ENCODE measurements at places on chromosomes 11 and 22.

- DNase-seq = peak; percentile 39
Measured at GRCh38 chr11:16155448-16155847, 200.9 kb downstream of the SOX6 start.

DNA sequence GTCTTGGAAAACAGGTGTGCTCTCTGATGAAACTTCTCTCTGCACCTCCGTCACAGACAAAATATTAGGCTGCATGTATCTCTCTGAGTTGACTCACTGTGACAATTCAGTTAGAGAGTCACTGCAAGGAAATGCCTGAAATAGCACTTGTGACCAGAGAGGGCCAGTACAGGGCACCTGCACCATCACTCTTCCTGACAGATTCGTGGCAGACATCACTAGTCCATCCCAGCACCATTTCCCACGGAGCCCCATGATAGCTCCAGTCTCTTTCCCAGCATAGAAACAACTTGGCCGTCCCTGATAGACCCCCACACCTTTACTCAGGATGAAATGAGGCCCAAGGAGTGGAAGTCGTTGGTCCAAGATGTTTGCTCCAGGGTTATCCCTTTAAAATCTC is 73.3 kb upstream of the ISX start:
- DNase-seq = no peak

DNA sequence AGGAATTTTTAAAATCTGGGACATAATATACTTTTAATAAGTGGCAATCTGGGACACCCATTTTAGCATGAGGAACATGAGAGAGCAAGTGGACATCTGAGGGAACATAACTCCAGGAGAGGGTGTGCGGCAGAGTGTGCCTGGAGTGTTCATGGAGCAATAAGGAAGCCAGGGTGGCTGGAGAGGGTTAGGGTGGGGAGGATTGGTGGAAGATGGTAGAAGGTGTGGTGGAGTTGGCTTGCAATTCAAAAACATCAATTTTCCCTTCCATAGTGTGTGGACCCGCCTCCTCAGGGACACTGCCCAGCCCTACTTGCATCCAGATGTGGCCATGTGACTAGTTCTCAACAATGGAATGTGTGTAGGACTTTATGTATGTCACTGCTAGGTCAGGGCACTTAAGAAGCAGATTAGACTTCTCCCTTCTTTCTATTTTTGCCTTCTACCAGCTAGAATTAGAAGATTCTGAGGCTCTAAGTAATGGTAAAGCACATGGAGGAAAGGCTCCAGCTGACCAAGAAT is 4.4 kb upstream of the DENND5A start:
- DNase-seq = no peak

GRCh38 chr22:24061124-24061684 is 50.1 kb downstream of the CABIN1 start:
- no peak for DNase-seq

DNA sequence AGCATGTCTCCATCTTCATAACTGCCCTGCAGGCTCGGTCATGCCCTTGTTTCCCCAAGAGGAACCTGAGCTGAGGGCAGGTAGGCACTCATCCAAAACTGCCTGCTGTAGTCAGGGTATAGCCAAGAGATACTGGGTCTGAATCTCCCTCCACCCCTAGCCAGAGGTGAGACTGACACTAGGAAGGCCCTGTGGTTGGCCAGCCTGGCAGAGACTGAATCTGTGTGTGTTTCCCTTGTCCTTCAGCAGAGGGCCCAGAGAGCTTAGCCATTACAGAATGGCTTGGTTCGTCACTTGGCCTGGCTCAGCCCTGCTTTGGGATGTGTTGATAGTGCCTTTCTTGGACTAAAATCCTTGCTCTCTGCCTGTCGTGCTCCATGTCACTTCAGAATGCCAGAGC is 79.3 kb upstream of the SUSD2 start:
- DNase-seq = no peak

DNA sequence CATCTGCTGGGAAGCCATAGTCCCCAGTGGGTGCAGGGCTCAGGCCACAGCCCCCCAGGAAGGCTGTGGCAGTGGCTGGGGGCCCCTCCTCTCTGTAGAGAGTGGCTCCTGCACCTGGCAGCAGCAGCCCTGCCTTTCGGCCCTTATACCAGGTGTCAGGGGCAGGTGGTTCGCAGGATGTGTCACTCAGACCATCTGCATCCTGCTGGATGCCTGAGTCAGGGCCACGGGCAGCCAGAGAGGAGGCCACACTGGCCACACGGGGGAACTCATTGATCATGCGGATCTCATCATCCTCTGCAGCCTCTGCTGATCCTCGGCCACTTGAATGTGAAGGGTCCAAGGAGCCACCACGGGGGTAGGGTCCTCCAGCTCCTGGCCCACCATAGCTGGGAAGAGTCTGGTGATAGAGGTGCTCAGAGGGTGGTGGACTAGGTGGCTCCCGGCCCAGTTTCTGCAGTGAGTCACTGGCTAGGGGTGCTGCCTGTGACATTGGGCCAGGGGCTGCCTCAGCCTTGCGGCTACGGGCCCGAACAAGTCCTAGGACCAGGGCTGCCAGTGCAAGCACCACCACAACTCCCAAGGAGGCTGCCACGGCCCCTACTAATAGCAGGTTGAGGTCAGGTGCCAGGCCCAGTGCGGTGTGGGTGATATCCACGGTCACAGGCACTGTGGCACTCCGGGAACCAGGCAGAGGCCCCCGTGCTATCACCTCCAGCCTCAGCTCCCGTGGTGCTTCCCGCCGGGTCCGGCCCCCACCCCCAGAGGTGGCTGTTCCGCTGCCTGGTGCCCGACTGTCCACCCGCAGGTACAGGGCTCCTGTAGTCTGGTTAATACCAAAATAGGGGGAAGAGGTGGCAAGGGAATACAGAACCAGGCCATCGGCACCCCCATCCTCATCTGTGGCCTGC is 3.3 kb upstream of the TPP1 start:
- DNase-seq = no peak

GRCh38 chr11:38315151-38315550 is 1717.1 kb upstream of the RAG2 start:
- no peak for DNase-seq

DNA sequence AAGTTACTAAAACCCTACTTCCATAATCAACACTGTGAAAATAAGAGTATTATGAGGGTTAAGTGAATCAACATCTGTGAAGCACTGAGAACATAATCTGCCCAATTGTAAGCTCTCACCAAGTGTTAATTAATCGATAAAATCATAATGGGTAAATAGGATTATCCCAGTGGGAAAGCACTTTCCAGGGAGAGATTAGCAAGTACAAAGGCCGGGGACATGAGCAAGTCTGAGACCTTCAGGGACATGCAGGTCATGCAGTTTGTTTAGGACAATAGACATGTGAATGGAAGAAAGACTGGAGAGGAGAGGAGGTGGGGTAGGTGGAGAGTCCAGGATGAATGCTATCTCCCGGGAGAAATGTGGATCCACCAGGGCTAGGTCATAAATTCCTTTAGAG is 57.8 kb upstream of the FIBIN start:
- no peak for DNase-seq

All from kidney glomerular epithelial cell (primary cell).